ENCODE measurements at places on chromosomes 4 and X.

DNA sequence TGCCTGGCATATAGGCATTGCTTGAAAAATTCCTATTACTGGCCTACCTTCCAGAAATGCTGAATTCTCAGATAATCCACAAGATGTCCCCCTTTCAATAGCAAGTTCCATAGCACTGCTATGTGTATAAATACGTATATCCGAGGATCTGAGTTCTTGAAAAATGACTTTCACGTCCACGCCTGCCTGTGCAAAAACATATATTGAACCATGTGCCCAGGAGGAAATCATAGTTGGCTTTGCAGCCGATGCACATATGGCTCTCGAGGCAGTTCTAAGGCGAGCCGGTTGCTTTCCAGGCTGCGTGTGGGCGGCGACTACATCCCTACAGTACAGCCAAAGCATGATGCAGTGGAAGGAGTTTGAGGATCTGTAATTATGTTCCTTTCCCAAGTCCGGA lies 55.4 kb upstream of the ESX1 start:
- peak; percentile 41 for DNase-seq

DNA sequence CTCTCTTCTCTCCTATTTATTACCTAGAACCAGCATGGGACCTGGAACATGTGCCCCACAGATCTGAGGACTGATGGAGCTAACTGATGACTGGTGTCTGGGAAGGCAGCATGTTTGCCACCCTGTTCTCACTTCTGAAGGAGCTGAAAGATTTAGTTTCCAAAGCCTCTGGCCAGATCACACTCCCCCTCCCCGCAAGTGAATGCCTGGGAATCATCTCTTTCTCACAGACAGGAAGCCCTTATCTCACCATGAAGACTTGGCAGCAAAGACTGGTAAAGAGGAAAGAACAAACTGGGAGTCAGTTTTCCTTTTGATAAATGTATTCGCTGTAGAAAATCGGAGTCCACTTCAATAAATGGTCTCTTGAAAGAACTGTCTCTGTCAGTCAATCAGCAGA lies 21.0 kb upstream of the PCYT1B start:
- no peak for DNase-seq

DNA sequence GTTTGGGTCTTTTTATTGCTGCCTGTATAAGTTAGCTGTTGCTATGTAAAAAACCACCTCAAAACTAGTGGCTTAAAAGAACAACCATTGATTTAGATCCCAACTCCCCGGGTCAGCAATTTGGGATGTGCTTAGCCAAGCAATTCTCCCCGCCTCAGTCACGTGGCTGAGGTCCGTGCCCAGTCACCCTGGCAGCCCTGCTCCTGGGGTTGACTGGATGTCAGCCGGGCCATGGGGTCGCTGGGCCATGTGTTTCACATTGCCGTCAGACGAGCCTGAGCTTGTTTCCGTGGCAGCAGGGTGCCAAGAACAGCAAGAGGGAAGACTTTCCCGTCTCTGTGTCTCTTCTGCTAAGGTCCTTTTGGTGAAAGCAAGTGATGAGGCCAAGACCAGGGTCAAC lies 345.7 kb upstream of the FAT1 start:
- no peak for DNase-seq

- DNase-seq = no peak
Observed at GRCh38 chrX:120125444-120125843, 9.7 kb upstream of the RHOXF1 start.

DNA sequence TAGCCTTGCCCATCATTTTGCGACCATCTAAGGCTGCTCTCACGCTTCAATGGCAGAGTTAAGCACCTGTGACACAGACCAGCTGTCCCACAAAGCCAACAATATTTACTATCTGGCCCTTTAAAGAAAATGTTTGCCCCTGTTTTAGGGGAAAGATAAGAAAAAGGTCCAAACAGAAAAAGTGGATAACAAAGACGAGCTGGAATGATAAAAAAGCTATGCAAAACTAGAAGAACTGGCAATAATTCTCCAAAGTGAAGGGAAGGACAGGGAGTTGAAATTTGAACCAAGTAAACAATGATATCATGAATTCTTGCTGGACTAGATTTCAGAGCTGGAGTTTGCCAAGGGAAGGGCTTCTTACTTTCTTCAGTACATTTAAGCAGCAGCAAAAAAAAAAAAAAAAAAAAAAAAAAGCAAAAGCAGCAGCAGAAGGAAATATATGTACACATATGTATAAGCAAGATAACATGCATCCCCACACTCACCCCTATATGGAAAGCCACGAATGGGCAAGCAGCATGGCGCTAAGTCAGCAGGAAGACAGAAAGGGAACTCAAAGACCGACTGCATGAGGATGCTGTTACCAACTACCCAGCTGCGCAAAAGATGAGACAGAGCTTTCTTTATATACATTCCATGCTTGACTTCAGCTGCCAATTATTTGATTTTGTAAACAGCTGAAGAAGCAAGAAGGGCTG lies 12.5 kb downstream of the TRAPPC2 start:
- DNase-seq = peak; percentile 85

DNA sequence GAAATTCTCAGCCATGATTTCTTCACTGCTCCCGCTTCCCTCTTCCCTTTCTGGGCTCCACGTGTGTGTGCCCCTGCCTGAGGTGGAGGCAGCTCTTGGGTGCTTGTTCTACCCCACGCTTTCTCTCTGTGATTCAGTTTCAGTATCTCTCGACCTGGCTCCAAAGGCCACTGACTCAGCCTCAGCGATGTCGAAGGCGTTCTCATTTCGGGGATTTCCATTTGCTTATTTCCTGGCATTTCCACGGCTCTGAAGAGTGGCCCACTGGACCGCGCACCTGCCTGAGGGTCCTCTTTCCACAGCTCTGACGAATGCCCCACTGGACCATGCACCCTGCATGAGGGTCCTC lies 52.4 kb downstream of the GAK start:
- DNase-seq = no peak

GRCh38 chrX:94600077-94600476 lies 926.1 kb downstream of the FAM133A start:
- DNase-seq = no peak

DNA sequence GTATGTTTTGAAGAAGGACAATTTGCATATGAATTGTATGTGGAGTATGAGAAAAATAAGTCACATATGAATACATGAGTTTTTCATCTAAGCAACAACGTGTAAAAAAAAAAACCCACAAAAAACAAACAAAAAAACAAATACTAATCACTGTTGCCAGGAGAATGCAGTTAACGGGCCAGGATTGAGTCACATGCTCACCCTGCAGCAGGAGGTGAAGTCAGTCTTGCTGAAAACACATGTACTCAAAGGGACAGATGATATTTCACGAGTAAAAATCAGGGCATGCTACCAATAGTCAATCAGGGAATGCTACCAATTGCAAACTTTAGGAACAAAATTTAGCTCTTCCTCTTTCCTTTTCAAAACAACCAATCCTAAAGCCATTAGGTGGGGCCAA lies 10.4 kb upstream of the DCLK2 start:
- no peak for DNase-seq

- no peak for DNase-seq
Observed at GRCh38 chr4:83281307-83281706, 3.3 kb downstream of the COQ2 start.

DNA sequence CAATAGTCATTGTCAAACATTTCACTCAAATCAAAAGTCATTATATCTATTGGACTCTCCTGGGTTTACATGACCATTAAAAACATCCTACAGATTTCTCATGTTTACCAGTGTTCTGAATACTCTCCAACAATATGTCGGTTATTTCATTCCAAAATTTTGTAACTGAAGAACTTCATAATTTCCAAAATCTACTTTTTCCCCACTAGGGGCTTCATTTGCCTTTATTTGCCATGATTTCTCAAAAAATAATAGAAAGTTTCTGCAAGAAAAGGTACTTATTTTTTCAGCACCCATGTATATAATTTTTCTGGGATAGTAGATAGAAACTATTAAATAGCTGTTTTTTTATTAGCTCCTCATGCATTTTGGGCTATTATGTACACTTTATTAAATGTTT lies 49.0 kb downstream of the PRDM5 start:
- no peak for DNase-seq

DNA sequence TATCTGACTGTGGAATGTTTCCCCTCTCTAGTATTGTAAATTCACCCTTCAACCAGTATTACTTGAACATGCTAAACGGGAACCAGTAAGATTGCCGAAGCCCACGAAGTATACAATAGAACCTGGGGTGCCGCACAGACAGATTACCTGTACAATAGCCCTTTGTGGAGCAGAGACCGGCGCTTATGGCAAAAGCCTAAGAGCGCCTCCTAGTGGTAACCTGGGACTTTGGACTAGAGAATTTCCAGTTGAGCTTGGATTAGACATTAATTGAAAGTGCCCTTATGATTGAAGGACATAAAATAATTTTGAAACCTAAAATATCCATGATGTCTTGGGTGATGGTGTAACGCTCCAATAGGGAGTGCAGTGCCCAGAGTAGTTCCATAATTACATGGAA lies 14.1 kb downstream of the ZNF157 start:
- DNase-seq = peak; percentile 35

GRCh38 chr4:188021548-188022249 lies 26.1 kb downstream of the ZFP42 start:
- peak; percentile 79 for DNase-seq

- no peak for DNase-seq
Observed at GRCh38 chr4:178320003-178320402, 877.8 kb upstream of the AGA start.

All from PC-9 (cell line).